ENCODE measurements at places on chromosomes 2 and 18.
A peak's percentile ranks its signal among the peaks of the same experiment; 100 is the strongest.

DNA sequence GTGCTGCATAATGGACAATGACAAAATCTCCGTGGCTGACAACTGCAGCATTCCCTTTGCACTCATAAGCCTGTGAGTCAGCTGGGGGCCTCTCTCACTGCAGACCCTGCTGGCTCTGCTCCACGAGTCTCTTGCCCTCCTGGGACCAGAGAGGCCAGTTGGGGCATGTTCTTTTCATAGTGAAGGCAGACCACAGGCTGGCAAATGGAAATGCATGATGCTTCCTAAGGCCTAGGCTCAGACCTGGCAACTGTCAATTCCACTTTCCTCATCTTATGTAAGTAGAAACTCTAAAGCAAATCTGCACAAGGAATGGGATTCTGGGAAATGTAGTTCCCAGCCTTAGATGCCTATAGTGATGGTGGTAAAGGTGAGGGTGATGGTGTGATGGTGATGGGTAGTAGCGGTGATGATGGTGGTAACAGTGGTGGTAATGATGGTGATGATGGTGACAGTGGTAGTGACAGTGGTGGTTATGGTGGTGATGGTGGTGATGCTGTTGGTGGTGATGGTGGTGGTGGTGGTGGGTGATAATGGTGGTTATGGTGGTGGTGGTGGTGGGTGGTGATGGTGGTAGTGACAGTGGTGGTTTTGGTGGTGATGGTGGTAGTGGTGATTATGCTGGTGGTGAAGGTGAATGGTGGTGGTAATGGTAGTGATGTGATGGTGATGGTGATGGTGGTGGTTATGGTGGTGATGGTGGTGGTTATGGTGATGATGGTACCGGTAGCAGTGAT lies 185.8 kb upstream of the ARL4C start:
- DNase-seq: no peak

DNA sequence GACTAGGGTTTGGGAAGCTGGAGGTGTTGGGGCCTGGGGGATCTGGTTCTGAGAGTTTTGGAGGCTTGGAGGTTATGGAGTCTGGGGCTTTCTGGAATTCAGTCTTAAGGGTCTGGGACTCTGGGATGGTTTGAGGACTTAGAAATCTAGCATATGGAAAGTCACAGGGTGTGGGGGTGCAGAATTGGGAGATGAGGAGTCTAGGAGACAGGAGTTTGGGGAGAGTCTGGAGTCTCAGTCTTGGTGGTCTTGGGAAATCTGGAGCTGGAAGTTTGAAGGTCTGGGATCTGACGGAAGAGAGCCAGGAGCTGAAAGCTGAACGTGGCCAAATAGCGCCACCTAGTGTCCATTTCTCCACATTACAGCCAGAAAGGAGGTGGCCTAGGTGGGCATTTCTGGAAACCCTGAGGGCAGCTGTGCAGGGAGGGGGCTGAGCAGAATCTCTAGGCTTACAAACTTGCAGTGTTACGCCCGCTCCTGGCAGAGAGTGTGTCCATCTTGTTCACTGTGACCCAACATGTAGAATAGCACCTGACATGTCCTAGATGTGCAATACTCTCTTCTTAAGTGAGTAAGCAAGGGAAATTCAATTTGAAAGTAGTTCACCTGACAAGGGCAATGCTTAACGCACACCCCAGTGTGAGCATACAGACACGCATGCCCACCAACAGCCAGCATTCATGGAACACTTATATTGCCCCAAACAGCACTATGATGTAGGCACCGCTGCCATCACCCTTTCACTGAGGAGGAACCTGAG lies 204.8 kb downstream of the TFCP2L1 start:
- DNase-seq: peak; percentile 81

GRCh38 chr2:176139661-176140512 lies 10.4 kb downstream of the HOXD8 start:
- no peak for DNase-seq

DNA sequence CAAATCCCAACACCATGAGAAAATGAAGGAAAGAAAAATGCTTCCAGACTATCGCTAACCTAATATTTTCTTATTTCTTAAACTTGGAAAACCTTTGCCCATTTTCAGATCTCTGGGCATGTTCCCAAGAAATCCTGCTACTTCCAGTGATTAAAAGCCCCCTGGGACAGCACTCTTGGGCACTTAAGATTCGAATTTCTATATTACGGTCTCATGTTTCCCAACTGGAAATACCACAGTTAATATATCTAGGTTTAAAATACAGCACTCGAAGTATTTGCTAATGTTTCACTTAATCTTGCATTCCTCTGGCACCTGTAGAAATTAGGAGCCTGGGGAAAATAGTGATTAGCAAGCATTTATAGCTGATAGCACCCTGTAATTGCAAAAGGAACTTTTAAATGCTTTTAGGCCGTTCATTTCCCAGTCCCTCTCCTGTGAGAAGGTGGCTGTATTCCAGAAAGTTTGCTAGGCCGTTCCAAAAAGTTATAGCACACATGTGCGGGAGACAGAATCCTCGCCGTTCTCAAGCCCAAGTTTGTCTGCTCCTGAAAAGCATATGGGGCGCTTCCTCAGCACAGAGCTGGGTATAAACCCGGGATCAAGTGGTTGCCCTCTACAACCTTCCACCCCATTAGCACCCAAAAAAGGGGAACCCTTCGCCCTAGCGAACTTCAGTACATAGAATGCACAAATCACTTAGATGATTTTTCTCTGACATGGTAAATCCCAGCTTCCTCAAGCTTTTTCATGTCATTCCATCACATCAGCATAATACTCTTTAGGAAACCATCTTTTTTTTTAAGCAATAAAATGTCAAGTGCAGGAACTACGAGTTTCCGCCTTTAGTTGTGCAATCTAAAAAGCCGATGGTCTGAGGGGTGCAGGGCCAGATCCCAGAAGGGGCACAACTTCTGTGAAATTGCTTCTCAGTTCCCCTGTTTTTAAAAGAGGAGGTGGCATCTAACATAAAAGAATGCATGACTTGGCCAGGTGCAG lies 60.6 kb downstream of the DIPK1C start:
- no peak for DNase-seq

DNA sequence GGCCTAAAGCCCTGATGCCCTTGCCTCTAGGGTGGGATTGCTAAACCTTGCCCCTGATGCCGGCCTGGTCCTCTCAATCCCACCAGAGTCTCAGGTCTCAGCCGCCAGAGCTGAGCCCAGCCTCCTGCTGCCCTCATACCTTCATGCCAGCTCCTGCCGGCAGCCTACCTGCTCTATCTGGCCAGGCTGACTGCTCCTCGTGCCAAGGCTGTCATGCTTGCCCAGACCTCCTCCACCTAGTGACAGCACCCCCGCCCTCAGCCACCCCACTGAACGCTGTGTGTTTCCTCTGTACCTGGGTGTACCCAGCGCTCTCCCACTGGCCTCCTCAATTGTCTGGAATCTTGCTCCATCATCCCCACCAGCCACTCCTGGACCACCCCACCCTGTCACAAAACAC lies 120.1 kb downstream of the CACNB4 start:
- no peak for DNase-seq

GRCh38 chr2:133475610-133476009 lies 92.7 kb downstream of the NCKAP5 start:
- no peak for DNase-seq

DNA sequence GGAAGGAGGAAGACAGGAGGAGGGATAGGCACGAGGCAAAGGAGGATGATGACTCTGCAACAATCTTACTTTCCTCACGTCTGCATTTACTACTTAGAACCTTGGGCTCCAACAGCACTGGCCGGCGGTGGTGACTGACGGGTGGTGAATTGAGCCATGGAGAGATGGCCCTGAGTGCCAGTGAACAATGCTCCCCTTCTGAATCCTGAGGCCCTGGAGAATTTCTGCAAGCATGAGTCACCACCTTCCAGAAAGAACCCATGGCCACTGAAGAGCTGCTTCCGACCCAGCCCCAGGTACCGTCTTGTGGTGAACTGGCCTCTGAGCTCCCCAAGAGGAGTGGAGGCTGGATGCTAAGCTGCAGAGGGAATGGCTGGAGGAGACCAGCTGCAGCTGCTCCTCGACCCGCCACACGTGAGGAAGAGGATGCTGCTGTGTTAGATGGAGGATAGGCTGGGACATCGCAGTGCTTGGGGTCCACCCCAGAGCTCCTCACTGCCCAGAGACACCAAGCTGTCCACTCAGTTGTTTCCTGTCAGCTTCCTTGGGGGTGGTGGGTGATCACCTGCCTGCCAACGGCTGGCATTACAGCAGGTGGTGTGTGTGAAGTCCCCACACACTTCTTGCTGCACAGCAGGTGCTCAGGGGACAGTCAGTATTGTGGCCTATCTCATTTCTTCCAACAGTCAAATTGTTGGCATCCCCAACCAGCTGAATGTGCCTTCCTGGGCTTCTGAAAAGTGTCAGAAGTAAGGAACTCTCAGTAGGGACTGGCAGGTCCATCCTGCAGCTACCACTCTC lies 186.5 kb upstream of the ID2 start:
- no peak for DNase-seq

DNA sequence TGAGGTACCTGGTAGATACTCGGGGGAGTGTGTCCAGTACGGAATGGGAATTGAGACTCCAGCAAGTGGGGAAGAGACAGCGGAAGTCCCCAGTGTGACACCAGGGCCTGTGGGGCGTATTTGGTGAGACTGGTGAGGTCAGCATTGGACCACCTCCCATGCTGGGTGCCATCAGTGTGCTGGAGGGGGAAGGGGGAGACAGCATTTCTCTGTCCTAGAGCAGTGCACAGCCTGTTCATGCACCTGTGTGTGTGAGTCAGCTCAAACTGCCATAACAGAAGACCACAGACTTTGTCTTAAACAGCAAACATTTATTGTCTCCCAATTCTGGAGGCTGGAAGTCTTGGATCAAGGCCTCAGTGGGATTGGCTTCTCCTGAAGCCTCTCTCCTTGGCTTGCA lies 301.8 kb downstream of the GBX2 start:
- DNase-seq: no peak

DNA sequence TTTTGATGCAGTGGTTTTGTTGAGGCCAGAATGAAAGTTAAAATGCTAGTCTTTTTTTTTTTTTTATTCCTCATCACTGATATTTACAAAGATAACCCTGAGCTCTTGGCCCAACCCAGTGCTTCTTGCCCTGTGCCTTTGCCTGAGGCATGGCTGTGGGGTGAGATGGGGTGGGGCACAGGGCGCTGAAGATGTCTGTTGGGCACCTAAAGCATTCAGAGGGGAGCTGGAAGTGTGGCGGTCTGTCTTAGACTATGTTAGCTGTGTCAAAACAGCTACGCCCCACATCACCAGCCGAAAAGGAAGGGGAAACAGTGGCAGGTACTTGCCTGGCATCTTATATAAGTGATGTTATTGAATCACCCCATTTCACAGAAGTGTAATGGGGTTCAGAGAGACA lies 20.7 kb downstream of the TOGARAM2 start:
- no peak for DNase-seq

- DNase-seq: no peak
Observed at GRCh38 chr2:10271509-10271908, 31.2 kb upstream of the HPCAL1 start.

DNA sequence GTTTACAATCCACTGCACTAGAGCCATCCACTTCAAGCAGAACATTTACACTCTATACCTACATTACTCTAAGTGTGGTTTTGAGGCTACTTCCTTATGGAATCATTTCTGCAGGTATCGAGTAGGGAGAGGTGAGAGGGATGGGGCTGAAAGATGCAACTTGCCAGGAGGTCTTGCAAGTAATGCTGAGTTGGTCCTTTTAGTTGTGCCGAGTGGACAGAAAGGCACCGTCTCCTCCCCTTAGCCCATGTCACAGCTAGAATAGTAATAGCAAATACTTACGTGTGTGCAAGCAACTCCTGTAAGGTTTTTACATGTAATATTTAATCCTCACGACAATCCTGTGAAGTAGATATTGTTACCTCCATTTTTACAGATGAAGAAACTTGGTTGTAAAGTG lies 158.8 kb upstream of the TTC39C start:
- DNase-seq: no peak

DNA sequence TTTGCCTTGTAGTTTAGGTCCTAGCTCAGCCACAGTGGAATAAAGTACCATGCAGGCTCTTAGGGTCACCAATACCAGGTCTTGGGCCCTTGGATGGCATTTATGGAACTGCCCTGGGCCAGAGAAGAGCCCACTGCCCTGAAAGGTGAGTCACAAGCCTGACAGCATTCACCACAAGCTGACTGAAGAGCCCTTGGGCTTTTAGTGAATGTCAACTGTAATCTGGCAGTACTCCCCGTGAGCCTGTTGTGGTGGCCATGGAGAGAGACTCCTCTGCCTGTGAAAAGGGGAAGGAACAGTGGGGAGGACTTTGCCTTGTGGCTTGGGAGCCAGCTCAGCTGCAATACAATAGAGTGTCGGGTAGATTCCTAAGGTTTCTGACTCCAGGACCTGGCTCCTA lies 1389.7 kb downstream of the DSC3 start:
- peak; percentile 6 for DNase-seq

- DNase-seq: peak; percentile 54
Observed at GRCh38 chr2:216516730-216517350, 18.2 kb downstream of the RPL37A start.

DNA sequence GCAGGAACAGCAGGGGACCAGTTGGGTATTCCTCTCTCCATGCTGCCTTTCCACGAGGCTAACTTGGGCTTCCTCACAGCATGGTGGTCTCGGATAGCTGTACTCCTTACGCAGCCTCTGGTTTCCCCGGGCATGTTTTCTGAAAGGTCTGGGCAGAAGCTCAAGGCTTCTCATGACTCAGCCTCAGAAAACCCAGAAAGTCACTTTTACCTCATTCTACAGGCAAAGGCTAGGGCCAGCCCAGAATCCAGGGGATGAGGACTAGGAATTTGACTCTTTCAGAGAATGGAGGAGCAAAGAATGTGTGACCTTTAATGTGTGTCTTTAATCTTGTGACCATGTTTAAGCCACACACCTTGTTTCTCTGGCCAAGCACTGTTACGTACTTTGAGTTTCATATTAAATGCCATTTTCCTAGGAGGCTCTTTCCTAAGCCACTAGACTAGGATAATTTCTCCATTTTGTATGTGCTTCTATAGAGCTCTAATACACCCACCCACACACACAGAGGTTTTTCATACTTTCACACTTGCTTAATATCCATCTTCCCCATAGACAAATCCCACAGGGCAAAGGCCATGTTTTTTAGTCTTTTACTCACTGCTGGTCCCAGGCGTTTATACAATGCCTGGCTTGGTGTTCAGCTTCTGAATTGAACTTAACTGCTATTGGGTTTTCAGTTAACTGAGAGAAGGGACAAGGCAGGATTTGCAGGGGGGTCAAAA lies 77.3 kb downstream of the LONRF2 start:
- no peak for DNase-seq

- no peak for DNase-seq
Observed at GRCh38 chr2:99648178-99648844, 158.5 kb upstream of the REV1 start.

- DNase-seq: no peak
Observed at GRCh38 chr2:10188729-10189305, 66.3 kb downstream of the RRM2 start.

DNA sequence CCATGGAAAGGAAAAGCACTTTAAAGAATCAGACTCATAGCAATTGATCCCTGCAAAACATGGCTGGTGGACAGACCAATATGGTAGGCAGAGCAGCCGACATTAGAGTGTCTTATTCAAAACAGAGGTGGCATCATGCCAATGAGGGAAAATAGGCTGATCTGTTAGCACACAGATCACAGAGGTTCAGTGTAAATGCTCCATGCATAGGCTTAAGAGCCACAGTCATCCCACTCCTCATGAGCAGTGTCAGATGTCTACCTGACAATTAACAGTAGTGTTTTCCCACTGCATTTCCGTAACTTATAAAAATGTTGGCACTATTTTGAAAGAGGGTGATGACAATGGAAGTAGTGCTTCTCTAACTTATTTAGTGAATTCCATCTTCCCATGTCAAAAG lies 86.7 kb downstream of the SPATS2L start:
- DNase-seq: no peak
